ENCODE measurements at places on chromosomes 6 and 20.

GRCh38 chr20:36491901-36492617, 49.3 kb upstream of the MYL9 start:
- DNase-seq: peak; percentile 44

- DNase-seq: no peak
Measured at GRCh38 chr6:21648475-21649050, 55.0 kb downstream of the SOX4 start.

DNA sequence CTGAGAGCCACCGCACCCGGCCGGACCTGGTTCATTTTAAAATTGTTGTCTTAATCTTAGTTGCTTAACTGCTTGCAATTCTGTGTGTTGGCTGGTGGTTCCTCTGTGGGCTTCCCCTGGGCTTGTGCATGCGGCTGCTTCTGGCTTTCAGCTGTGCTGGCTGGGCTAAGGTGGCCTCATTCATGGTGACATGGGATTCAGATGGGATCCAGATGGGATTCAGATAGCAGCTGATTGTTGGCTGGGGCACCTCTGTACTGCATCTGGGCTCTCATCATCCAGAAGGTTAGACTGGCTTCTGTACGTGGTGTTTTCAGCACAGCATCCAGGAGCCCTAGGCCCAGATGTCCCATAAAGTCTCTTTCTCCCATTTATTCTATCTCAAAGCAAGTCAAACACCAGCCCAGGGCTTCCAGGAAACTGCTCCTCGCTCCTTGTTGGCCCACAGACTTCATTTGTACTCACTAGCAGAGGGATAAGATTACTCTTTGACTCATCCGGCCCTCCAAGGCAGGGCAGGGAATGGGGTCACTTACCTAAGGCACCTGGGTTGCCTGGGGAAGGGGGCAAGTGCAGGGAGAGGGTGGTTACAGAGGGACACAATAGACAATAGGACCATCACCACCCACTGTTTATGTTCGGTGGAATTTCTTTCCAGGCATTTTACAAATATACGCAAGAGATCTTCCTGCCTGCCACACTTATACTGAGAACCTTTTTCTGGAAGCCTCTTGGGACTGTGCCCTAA, 10.2 kb upstream of the PEDS1 start:
- DNase-seq: no peak

GRCh38 chr6:14569394-14569793, 451.8 kb downstream of the CD83 start:
- DNase-seq: no peak

DNA sequence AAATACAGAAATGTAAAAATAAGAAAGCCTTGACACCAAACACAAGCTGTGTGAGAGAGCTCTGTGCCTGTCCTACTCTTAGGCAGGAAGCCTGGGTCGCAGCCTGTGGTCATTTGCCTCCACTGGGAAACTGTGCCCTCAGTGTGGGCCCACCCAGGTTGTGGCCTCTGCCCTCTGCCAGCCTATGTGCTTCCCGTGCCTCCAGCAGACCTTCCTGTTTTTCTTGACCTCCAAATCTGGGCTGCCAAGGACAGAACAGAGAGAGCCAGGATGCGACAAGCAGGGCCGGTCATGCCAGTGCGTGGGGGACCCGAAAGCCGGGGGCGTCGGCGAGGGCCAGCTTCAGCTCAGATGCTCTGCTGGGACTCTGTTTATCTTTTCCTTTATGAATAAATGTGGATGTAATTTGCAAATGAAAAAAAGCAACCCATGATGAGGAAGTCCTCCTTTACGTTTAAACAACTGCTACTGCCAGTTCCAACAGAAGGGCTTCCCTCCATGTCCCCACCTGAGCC, 189.2 kb upstream of the EXOC2 start:
- DNase-seq: no peak

- no peak for DNase-seq
Measured at GRCh38 chr6:127198549-127198948, 68.1 kb upstream of the RNF146 start.

DNA sequence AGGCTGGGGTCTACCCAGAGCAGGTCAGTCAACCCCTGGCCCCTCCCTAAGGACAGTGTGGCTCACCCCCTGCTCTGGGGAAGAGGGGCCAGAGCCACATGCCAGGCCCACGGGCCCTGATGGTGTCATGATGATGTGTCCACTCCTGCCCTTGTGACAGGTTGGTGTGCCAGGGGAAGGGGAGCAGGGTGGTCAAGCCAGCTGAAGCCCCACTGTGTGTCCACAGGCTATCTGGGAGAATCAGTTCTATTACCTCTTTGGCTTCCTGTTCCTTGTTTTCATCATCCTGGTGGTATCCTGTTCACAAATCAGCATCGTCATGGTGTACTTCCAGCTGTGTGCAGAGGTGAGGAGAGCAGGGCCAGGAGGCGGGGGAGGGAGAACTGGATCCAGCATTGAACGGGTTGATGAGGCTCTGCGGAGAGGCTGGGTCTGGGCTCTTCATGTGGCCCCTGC, 47.7 kb downstream of the PLAGL2 start:
- no peak for DNase-seq

- no peak for DNase-seq
Measured at GRCh38 chr6:49826743-49827406, 39.5 kb downstream of the CRISP1 start.

- no peak for DNase-seq
Measured at GRCh38 chr6:147930745-147931144, 411.9 kb upstream of the SASH1 start.

DNA sequence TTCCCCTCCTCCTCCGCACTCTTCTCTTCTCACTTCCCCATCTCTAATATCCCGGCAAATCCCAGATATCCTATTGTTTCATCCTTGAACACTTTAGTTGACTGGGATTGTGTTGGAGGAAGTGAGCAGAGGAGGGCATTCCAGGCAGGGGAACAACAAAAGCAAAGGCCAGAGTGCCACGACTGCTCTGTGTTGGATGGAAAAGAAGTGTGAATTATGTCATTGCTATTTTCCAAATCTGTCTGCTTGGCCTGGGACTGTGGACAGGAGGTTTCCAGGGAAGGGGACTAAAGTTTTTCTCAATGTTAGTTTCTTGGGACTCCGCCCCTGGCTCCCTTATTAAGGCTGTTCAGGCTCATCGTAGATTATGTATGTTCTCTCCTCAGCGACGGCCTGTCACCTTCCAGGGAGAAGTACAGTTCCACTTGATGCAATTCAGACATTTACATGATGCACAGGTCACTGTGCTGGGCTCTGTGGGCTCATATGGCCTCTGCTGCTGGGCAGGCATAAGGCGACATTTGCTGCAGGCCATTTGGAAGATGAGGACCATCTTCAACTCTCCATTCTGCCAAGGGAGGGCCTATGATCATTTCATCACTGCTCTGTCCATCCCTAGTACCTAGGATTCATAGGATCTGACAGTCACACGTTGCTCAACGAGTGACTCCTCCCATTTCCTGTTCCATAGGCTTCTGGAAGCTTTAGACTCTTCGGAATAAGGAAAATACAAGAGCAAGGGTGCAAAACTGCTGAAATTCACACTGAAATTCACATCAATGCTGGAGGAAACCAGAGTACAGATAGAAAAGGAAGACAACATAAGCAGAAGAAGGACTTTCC, 99.1 kb upstream of the KCNK16 start:
- no peak for DNase-seq

- no peak for DNase-seq
Measured at GRCh38 chr6:61203966-61204496, 1082.0 kb downstream of the KHDRBS2 start.

GRCh38 chr6:21109391-21110178, 484.0 kb upstream of the SOX4 start:
- no peak for DNase-seq

DNA sequence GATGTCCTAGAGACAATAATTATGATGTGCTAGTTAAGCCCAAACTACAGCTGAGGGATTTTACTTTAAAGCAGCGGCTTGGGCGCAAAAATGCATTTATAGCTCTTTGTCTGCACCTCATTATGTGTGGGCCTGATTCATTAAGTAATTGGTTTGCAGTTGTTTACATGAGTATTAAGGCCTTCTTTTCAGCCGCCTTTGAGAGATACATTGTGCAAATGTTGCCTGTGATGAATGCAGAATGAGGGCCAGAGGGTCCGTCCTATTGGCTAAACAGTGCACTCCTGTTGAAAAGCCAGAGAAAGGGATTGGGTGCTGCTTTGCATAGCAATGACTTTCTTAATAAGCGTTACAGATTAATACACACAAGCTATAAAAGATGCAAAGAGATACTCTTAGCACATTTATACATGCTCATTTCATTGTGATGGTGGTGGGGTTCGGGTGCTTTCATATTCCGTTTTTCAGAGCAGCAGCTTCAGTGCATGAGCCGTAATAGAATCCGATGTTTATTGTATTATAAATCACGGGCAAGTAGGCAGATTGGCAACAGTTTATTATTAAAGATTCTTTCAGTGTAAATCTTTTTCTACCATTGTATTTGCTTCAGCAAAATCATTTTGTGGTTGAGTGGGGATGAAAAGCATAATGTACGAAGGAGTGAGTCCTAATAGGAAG, 68.2 kb upstream of the XRN2 start:
- DNase-seq: no peak

DNA sequence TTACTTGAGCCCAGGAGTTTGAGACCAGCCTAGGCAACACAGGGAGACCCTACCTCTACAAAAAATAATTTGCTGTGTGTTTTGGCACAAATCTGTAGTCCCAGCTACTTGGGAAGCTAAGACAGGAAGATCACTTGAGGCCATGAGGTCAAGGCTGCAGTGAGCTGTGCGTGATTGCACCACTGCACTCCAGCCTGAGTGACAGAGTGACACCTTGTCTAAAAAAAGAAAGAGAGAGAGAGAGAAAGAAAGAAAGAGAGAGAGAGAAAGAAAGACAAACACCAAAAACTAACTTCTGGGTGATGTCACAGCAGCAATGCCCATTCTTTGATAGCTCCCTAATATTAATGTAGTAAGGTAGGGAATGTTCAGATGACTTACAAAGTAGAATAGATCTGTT, 20.4 kb downstream of the USP49 start:
- no peak for DNase-seq

DNA sequence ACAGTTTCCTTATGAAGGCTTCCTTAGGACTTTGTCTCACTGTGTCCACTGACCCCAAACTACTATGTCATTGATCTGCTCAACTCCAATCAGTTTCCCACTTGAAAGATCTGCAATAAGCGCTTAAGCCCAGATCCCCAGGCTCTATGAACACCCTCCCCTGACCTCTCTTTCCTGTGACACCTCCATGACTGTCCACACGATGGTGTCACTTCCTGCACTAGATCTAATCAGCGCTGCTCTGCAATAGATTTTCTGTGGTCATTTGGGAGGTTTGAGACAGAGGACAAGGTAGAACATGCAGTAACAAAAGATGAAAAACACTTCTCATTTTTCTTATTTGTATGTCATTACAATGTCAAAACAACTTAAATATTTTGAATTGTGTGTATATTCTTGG, 304.6 kb upstream of the AGPAT4 start:
- DNase-seq: no peak

GRCh38 chr6:158560836-158561320, 987 bp downstream of the TMEM181 start:
- no peak for DNase-seq

DNA sequence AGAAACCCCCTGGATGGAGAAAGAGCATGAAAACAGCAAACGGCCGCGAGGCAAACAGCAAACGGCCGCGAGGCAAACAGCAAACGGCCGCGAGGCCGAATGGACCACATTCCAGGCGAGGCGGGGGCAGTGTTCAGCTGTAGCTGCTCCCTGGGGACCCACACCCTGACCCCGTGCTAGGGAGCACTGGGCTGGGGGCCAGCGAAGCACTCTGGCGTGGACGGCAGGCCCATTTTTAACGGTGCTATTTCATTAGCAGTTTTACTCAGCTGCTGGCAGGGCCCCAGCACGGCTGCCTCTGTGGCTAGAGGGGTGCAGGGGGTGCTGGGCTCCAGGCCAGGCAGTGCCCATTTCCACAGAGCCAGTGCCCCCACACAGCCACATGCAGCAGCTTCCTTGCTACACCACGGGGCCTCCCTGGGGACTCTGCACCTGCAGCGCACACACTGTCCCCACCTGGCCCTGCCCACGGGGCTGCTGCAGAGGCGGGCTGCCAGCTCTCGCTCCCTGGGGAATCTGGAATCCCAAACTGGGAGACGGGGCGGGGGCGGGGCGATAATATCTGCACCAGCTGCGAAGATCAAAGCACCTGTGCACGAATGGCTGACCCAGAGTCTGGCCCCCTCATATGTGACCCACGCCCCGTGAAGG, 35.6 kb upstream of the SLCO4A1 start:
- DNase-seq: no peak

DNA sequence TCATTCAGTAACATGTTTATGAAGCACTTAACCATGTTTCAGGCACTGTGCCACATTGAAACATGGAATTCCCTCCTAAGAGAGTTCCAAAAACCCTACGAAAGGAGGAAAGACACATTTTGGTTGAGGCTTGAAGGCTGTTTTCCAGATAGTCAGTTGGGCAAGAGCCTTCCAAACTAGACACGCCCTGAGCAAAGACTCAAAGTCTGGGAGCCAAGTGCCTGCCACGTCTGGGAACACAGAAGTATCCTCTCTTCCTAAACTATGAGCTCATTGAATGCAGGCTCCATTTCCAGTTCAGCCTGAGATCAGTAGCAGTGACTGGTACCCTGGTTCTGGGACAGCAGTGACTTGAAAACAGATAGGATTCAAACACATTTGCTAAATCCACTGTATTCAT, 74.5 kb upstream of the FAM8A1 start:
- DNase-seq: no peak

DNA sequence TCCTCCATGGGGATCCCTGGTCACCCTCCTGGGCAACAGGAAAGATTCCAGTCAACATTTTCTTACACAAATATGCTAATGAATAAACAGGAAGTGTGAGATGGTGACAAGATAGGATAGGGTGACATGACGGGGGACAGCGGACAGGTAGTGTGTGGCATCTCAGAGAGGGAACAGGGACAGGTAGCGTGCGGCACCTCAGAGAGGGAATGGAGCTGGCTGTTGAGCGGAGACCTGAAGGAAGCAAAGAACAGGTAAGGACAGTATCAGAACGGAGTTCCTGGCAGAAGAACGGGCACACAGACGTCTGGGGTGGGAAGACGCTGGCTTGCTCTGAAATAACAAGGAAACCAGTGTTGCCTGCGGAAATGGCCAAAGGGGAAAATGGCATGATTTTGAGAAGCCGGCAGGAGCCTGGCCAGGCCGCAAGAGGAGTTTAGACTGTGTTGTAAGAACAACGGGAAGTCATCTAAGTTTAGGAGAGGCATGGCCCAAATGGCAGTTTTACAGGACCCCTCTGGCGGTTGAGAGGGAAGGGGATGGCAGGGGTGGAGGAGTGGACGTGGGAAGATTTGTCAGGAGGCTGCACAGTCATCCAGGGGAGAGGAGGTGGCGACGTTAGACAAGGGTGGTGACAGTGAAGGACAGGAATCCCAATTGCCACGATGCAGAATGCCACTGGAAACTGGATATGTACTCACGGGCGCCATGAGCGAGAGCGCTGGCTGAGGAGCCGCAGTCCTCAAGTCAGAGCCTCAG, 111.6 kb downstream of the JPH2 start:
- no peak for DNase-seq

GRCh38 chr6:157893238-157893637, 70.2 kb downstream of the SNX9 start:
- peak; percentile 32 for DNase-seq

- no peak for DNase-seq
Measured at GRCh38 chr6:1839361-1839760, 229.6 kb downstream of the FOXC1 start.

- DNase-seq: no peak
Measured at GRCh38 chr6:56522495-56523270, 120.0 kb downstream of the DST start.
